ENCODE measurements at places on chromosomes 2 and 18.

DNA sequence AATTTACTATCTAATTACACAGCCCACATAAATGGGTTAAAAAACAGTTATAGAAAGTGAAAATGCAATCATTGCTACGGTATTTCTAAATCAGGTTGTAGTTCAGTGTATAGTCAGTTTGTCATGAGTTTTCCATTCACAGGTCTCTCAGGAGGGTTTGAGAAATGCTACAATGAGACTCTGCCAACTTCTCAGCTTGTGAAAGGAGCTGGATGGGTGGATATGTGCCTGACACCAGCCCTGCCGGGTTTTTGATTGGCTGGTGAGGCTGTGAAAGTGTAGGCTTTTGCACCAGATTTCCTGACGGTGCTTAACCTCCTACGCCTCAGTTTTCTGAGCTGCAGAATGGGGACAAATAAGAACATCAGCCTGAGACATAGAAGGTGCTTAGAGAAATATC is 102.6 kb upstream of the SMIM21 start:
- no peak for DNase-seq

GRCh38 chr2:172833898-172834297 is 98.3 kb downstream of the RAPGEF4 start:
- no peak for DNase-seq

- no peak for DNase-seq
Observed at GRCh38 chr2:96197546-96198255, 10.9 kb downstream of the STARD7 start.

DNA sequence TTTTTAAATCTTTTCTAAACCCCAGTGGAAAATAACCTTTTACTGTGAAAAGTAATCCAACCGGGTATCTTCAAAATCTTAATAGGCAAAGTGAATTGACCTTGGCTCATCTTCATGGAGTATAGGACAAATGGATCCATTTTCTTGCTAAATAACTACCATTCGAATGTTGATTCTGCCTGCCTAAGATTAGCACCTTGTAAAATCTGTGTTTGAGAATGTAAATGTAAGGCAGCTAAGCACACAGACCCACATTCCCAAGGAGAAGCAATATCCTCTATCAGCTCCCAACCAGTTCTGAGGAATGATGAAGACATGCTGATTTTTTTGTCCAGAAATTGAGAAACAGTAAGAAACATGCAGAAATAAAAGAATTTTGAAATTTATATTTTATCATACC is 509.8 kb upstream of the SMIM21 start:
- DNase-seq, result no peak

DNA sequence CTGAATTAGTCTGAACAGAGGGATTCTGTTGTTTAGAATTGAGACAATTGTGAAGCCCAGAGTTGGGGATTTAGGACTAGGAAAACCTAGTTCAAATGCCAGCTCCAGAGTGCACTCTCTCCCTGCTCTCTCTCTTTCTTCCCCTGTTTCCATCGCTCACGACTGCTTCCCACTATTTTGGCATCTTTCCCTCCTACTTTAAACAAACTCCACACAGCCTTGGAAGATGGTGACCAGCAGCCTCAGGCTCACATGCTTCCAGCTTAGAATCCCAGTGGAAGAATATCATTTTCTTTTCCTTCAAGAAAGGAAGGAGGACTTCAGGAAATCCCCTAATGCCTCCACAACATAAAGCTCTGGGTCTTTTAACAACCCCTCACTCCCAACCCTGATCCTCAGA is 6.1 kb upstream of the DNMT3A start:
- no peak for DNase-seq

Measured in posterior cingulate gyrus (tissue), 11 donors.